ENCODE measurements at places on chromosomes 3 and 15. TPM values are rescaled to one million over a fixed set of nuclear protein-coding genes. Genes with fewer than 3 reads are reported as not detected.

GRCh38 chr3:125280668-125281361 is 68.3 kb upstream of the SLC12A8 start:
- peak; percentile 71 for DNase-seq

The CRELD1 gene
- 60.9 TPM for total RNA-seq

GRCh38 chr3:43298292-43298691 is 12.0 kb downstream of the SNRK start:
- no peak for DNase-seq

GRCh38 chr3:28308196-28308595 is 40.3 kb upstream of the ZCWPW2 start:
- DNase-seq: no peak

GRCh38 chr3:14770591-14770990 is 48.2 kb upstream of the FGD5 start:
- no peak for DNase-seq

DNA sequence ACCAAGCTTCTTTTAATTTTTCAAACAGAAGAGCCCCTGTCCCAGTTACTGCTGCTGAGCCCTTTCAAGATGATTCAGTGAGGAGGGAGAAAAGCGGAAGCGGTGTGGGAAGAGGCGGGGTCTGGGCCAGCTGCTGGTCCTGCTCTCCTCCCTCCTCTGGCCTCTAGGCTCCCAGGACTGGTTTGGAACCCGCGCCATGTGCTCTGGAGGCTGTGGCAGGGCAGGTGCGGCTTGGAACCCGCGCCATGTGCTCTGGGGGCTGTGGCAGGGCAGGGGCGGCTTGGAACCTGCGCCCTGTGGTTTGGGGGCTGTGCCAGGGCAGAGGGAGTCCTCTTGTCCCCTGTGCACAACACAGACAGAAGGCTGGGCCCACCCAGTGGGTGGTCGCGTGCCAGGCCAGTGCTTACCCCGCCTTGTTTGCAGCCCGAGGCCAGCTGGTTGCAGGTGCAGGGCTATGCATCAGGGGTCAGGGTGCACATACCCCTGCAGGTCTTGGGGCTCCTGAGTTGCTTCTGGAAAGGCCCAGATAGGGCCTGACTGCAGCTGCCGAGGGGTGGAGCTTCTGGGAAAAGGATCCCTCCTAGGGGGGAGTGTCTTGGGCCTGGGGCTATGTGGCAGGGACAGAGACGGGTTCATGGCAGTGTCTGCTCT is 12.2 kb downstream of the ALG1L2 start:
- DNase-seq: no peak

DNA sequence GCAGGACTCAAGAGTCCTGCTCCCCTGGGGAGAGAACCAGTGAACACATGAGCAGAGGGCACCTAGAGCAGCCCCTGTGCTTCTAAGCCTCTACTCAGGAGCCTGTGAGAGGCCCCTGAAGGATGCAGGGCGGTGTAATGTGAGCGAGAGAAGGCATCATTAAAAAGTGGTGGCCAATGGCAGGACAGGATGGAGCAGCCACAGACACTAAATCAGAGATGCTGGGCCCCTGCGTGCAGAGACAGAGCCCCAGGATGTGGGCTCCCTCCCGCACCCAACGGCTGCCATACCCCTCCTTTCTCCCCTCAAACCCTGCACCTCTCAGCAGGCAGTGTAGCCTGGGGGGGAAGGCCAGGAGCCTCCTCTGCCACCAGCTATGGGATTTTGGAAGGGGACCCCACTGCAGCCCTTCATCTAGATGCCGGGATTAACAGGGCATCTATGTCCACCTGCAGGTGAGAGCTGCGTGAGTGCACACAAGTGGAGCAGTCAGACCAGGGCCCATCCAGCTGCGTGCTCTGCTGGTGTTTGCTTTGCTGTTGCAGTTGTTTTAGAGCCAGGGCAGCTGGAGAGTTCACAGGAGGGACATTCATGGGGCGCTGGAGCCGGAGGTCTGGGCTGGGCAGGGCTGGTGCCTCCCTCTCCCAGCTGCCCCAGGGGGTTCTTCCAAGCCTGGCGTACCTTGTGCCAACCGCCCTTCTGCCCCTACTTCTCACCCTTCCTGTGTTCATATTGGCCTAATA is 5.1 kb upstream of the IQSEC1 start:
- no peak for DNase-seq

DNA sequence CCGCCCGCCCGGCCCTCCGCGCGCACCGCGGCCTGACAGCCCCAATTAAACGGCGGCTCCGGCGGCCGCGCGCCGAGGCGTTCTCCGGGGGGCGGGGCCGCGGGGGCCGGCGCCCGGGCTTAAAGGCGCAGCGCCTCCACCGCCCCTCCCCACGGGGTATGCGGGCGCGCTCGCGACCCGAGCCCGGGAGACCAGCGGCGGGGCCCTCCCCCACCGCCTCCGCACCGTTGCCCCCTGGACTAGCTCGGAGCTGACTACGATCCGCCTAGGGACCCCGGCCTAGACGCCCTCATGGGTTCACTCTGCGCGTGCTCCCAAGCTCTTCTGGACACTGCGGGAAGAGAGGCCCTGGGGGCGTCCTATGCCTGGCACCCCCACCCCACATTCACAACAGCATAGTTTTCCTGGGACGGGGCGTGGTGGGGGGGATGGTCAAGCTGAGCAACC is at the start of gene DUSP7:
TSS of gene DUSP7 (minus strand) at position 51 of the 447 bp plus-strand sequence. CDS start 205 bp downstream, outside the sequence.
- peak; percentile 81 for DNase-seq

GRCh38 chr3:114962189-114962588 is 184.9 kb downstream of the ZBTB20 start:
- no peak for DNase-seq

- no peak for DNase-seq
These were observed 15.4 kb downstream of the ARHGAP31 start for GRCh38 chr3:119309591-119309990.

GRCh38 chr3:71425491-71426071 is 157.9 kb downstream of the FOXP1 start:
- DNase-seq: peak; percentile 24

The CFAP20DC gene
- 0.65 TPM for total RNA-seq

The LINGO1 gene
- 0.22 TPM for total RNA-seq

- DNase-seq: peak; percentile 78
These were observed 194.1 kb upstream of the ZBTB20 start for GRCh38 chr3:115341208-115341607.

DNA sequence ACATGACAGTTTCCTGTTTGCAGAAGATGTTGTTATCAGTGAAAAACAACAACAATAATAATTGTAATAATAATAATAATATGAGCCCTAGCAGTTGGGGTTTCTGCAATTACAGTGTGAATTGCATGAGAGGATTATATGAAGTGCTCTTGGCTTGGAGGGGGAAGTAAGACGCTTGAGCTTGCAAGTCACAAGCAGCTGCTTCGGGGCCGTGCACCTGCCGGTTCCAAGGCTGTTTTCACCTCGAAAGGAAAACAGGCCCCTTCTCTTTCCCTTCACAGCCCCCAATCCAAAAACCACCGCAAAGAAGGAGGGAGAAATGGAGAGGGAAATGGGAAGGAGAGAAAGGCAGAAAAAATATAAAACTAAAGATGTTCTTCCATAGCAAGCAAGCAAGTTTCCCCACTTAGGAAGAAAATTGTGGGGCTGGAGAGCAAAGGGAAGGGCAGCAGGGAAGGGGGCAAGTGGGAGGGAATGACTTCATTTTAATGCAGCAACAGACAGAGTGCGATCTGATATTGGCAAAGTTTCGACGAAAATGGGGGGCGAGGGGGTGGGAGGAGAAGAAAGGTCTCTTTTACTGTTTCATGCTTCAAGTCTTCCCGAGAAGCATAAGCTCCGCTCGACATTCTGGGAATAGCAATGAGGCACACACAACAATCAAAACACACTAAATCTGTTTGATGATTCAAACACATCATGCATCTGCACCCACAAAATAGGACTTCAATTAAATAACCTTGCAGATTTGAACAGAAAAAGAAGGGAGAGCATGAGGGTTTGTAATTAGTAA is 284.2 kb upstream of the ATP11B start:
- DNase-seq: no peak

DNA sequence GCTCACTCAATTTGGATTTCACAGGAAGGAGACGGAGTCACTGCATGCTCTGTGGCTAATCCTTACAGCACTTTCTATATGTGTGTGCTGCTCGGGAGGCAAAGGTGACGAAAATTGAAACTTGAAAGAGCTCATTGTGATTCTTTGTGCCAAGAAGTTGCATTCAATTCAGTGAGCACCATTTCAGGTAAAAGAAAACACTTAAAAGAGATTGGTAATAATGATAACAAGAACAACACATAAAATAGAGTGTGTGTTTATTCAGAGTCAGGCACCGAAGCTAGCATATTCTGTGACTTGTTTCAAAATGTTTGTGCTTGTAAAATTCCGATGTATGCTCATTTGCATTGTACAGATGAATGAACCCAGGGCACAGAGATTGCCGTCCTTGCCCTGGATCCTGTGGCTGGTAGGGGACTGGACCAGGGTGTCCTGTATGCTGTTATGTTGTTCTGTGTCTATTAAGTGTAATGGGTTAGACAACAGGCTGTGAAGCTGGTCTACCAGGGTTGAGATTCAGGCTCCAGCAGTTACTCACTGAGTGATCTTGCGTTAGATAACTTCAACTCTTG is 193.3 kb upstream of the PROK2 start:
- DNase-seq: no peak

Data from lung microvascular endothelial cell (primary cell).